ENCODE measurements at places on chromosomes 7 and 10.

- DNase-seq, result no peak
Measured at GRCh38 chr10:74644738-74645137, 181.7 kb upstream of the KAT6B start.

DNA sequence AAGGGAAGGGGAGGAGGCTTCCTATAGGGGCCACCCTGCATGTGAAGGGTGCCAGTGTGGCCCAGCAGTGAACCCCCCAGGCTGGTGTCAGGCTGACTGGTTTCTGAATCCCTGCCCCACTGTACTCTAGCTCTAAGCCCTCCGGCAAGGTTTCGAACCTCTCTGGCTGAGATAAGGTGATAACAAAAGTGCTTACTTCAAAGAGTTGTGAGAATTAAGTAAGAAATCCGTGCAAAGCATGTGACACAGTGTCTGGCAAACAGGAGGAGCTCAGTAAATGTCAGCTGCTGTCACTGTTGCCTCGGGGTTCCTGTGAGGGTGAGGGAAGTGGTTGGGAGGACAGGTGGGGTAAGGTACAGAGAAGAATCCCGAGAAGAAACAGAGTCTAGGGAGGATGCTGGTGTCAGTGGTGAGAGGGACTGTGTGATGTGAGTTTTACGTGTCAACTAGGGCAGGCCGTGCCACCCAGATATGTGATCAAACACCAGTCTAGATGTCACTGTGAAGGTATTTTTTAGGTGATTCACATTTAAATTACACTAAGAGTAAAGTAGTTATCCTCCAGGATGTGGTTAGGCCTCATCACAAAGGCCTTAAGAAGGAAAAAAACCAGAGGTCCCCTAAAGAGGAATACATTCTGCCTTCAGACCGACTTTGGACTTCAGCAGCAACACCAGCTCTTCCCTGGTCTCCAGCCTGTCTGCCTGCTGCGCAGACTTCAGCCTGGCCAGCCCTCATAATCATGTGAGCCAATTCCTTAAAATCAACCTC, 64.4 kb downstream of the BPGM start:
- no peak for DNase-seq

GRCh38 chr10:33334805-33335550, 511 bp upstream of the NRP1 start:
- DNase-seq, result peak; percentile 8

GRCh38 chr7:105816266-105816843, 60.0 kb downstream of the ATXN7L1 start:
- DNase-seq, result no peak

DNA sequence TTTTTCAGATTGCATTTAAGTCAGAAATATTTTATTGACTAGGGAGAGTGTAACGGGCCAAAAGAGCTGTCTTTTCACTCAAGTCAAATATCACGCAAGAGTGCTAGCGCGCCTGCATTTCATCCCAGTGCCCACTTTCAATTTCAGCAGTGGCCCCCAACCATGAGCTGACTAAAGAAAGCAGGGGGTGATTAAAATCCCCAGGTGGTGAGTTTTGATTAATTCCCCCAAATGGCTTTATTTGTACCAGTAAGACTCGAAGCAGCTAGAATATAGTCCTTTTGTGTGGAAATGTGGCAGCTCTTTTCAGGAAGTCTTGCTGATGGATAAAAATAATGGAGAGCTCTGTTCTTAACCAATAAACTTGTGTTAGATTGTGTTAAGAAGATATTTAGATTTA, 35.3 kb downstream of the TRUB1 start:
- DNase-seq, result no peak

DNA sequence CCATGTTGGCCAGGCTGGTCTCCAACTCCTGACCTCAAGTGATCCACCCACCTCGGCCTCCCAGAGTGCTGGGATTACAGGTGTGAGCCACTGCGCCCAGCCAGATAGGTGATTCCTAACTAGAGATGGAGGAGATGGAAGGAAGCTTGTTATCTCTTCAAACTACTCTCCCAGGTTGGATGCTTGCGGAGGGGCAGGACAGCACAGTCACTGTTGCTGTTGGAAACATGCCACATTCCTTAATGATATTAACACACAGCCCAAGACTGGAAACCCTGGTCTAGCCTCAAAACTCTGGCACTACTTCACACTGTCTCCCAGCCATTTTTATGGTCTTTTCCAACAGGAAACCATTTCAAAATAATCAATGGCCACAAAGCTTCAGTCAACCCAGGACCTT, 468.8 kb upstream of the NRP1 start:
- no peak for DNase-seq

GRCh38 chr10:50807851-50808776, 68.4 kb downstream of the ASAH2B start:
- no peak for DNase-seq

GRCh38 chr10:110363572-110364411, 59.1 kb upstream of the SMNDC1 start:
- no peak for DNase-seq

- no peak for DNase-seq
Measured at GRCh38 chr10:1454428-1454827, 282.9 kb downstream of the ADARB2 start.

GRCh38 chr10:121753726-121754476, 155.7 kb upstream of the FGFR2 start:
- no peak for DNase-seq

DNA sequence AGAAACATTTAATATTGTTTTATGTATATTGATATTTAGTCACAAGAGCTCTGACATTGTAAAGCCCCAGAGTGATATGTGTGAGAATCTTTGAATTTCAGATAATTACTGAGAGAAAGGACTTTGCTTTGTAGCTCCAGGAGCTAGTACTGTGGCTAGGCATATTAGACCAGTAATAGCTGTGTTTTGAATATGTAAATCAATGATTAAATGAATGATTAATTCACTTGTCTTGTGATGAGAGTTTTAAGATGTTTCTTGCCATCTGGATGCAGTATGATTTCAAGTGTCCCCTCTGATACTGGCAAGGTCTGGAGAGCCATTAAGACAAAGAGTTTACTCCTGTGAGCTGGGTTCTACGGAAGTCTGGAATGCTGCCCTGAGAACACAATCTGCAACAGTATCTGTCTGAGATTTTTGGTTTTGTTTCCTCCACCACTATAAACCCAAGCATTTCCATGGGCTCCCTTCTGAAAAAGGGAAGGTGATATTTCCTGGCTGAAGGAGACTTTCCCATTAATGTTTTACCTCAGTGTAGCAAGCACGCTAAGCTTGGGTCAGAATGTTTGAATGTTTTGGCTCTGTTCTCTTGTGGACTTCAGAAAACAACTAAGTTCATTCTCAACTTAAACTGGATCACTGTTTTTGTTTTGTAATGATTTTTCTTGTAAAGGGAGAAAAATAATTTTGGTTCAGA, 61.3 kb upstream of the BICC1 start:
- DNase-seq, result no peak

DNA sequence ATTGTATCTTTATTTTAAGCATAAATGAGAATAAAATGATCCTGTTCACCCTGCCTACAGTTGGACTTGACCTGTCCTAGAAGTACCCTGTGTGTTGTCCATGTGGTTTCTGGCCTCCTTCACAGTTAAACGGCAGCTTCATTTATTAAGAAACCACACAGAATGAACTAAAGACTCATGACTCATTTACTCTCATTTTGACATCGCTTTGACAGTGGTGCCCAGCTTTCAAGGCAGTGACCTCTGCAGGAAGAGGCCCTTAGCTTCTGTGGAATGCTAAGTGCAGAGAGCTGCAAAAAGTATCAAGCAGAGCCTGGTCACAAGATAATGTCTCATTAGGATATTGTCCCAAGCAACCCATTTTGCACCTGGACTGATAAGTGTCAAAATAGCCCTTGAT, 93.4 kb downstream of the AVL9 start:
- DNase-seq, result no peak

DNA sequence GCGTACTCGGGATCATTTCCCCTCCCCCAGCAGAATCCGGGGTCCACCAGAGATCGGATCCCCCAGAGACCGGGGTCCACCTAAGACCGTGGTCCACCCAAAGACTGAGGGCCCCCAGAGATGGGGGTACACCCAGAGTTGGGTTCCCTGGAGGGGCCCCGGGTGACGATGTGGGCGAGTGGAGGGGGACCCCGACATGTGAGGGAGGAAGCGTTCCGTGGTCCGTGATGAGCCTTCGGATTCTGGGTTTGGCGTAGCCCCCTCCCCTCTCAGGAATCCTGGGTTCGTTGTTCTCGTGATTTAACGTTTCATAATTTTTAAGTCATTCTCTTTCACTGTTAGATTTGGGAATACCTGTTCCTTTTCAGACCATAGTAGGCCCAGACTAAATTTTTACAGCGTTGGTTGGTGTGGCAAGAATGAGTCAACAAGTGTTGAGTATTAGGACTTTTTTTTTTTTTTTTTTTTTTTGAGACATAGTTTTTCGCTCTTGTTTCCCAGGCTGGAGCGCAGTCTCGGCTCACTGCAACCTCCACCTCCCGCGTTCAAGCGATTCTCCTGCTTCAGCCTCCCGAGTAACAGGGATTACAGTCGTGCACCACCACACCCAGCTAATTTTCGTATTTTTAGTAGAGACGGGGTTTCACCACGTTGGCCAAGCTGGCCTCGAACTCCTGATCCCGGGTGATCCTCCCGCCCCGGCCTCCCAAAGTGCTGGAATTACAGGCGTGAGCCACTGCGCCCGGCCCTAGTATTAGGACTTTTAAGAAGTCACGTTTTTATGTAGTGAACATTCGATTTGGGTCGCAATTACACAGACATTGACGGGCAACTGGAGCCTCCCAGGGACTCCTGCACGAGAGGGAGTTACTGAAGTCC, 672 bp downstream of the GTPBP4 start:
- DNase-seq, result no peak

DNA sequence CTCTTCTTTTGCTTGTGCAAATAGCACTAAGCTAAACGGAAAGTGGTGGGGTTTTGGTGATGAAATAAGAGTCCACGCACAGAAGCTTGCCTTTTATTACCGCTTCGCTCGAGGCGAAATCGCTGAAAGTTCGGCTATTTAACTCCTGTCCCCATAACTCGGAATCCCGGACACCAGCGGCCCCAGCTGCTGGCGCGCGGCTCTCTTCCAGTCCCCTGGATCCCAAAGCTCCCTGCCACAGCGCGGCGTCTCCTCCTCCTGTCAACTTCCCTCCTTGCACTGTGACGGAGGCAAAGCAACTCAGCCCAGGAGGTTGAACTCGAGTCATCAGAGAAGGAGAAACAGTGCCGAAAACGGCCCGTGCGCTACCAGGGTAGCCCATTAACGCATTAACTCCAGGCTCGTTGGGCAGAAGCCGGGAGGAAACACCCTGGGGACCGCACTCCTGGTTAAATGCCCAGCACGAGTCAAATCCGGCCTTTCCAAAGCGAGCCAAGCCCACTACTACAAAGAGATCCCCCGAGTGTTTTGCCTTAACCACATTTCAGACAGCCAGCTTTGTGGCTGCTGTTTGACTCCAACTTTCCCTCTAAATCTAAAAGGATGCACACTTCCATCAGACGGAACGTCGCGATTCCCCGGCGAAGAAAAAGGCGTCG, 1.3 kb downstream of the SEMA3D start:
- DNase-seq, result no peak

GRCh38 chr10:109912335-109913281, 10.7 kb downstream of the XPNPEP1 start:
- DNase-seq, result no peak

GRCh38 chr10:114304571-114305421, 65.7 kb downstream of the VWA2 start:
- DNase-seq, result peak; percentile 56

DNA sequence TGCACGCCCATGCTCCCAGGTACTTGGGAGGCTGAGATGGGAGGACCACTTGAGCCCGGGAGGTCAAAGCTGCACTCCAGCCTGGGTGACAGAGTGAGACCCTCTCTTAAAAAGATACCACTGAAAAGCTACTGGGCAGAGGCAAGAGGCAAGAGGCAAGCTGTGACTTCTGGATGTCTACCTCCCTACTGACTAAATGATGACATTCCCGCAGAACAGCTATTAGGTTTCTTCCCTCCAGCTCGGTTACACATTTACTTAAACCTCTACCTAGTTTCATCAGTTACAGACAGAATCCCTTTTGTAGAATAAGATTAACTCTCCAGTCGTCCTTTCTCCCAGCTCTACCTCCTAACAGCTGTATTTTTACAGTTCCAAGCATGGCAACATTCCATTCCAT, 21.2 kb downstream of the RHEB start:
- no peak for DNase-seq

- DNase-seq, result no peak
Measured at GRCh38 chr7:152867502-152867874, 107.9 kb downstream of the ACTR3B start.

DNA sequence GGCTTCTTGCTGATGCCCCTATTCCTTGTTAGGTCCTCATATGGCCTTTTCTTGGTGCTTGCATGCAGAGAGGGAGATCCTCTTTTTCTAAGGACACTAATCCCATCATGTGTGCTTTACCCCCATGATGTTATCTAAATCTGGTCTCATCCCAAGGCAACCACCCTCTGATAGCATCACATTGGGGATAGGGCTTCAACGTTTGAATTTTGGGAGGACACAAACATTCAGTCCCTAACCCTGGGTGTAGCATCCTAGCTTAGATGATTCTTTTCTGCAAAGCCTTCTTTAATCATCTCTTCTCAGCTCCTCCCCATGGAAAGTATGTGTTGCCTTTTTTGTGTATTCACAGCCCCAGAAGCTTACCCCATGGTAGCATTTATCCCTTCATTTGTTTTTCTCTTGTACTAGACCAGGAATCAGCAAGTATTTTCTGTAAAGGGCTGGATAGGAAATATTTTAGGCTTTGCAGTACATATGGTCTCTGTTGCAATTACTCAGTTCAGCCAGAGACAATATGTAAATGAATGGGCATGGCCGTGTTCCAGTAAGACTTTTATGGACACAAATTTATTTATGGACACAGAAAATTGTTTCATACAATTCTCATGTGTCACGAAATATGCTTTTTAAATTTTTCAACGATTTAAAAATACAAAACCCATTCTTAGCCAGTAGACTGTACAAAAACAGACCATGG, 101.5 kb upstream of the CSTF2T start:
- no peak for DNase-seq

GRCh38 chr10:102085336-102085735, 20.2 kb downstream of the HPS6 start:
- no peak for DNase-seq

All from NCI-H1930 (cell line).